ENCODE measurements at places on chromosomes 3 and 15. TPM values are rescaled to one million over a fixed set of nuclear protein-coding genes. Genes with fewer than 3 reads are reported as not detected.

DNA sequence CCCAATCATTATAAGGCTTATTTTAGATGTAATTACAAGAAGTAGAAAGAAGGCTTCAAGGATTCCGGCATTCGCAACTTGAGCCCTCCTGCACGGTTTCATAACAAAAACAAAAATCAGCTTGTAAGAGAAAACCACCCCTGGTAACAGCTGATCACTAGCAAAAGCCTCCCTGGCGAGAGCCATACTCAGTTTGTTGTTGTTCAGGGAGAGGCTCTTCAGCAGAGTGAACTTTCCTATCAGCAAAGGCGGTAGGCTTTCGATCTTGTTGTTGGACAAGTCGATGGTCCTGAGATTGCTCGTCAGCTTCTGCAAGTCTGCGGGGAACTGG, 710 bp downstream of the LRRC57 start:
- DNase-seq = no peak

GRCh38 chr3:23837286-23837685, 31.5 kb downstream of the UBE2E1 start:
- DNase-seq = no peak

- peak; percentile 97 for DNase-seq
Measured at GRCh38 chr3:190585805-190586630, 72.1 kb downstream of the IL1RAP start.

GRCh38 chr15:61155741-61156700, 73.1 kb downstream of the RORA start:
- peak; percentile 48 for DNase-seq

- DNase-seq = no peak
Measured at GRCh38 chr15:34716111-34716510, 38.7 kb downstream of the GJD2 start.

DNA sequence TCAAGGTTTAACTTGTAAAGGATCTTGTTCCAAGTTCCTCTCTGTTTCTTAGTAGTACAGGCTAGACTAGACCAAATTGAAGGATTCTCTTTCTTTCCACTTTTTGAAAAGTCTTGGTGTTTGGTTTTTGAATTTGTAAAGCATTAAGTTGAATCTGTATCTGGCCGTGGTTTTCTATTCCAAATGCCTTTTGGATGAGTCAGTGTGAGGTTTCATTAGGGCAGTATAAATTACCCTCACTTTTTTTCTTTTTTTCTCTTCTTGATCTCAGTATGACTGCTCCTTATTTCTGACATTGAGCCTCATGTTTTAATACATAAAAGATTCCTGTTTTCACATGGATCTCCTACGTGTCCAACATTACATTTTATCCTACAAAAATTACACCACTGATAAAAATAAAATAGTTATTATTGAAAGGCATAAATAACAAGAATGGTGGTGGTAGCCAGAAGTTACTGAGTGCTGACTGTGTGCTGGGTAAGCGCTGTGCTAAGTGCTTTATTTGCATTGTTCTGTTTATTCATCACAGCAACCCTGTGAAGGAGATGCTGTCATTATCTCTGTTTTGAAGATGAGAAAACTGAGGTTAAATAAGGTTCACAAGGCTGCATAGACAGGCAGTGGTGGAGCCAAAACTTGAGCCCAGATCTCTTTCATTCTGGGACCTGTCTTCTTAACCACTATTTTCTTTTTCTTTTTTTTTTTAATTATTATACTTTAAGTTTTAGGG, 48.3 kb downstream of the MITF start:
- DNase-seq = peak; percentile 56

The SYNPR gene
- not detected for total RNA-seq

The NR2F2 gene
- 9.6 TPM for total RNA-seq

Data from MCF 10A (cell line).